ENCODE measurements at places on chromosomes 1 and 21.

DNA sequence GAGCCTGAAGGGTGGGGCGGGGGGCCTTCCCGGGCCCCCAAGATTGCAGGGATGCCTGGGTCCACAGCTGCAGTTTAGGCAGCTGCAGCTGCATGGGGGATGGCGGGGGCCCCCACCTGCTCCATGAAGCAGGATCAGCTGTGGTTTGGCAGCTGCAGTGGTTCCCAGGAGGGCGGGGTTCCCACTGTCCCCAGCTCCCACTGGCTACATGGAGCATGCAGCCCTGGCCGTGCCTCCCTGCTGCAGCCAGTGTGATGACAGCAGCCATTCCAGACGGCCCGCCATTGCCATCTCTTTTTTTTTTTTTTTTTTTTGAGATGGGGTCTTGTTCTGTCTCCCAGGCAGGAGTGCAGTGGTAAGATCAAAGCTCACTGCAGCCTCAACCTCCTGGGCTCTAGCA lies 992 bp upstream of the C1QA start:
- no peak for DNase-seq

DNA sequence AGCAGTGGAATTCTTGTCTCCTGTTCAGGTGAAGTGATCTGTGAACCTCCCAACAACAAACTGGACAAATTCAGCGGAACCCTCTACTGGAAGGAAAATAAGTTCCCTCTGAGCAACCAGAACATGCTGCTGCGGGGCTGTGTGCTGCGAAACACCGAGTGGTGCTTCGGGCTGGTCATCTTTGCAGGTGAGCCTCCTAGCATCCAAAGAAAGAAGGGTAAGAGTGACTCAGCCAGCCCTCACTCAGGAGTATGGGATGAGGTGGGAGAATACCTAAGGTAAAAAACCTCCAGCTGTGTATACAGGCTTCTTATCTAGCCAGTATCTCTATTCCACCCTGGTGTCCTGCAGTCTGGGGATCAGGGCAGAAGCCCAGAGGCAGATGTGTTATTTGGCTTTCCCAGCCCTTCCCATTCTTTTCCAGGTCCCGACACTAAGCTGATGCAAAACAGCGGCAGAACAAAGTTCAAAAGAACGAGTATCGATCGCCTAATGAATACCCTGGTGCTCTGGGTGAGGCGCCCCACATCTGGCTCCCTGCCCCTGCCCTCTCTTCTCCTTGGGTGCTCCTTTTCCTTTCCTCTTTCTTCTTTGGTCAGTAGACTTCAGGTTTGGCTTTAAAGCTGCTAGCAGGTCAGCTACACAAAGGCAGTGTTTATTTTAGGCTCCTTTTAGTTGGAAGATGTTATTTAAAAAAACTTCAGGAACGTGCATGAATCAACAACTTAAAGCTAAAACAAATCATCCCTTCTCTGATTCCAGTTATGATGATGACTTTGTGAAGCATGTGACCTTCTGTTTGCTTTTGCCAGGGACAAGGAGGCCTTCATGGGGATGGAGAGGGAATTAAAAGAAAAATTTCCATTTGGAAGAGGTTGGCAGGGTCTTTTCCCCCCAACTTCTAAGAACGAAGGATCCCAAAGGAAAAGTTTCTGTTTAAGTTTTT lies 9.0 kb downstream of the ATP8B2 start:
- DNase-seq, result peak; percentile 36

DNA sequence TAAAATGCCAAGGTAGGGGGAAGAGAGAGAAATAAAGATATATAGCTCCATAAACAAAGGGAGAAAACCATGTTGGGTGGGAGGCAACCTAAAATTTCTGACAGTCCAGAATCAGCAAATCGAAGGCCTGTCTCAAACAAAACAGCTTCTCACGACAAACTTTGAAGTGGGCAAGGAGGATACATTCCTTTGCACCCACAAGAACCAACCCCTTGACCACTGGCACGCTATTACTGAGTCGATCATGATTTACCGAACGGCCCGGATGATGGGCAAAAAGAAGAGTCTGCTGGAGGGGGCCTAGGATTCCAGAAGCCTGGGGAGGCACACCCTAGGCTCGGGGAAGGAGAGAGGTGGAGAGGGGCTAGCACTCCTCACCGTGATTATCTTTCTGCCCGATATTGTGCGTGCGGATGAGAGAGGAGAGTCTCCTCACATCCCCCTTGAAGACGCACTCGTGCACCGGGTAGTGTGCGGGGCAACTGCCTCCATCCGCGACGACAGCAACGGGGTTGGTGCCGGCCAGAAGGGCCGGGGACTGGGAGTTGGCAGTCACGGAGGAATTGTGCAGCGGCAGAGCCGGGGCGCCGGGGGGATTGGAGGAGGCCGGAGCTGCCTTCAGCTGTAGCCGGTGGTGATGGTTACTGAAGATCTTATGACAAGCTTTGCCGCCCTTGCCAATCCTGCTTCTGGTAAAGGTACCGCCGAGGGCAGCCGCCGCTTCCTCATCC lies 756 bp downstream of the ANKRD13C start:
- peak; percentile 82 for DNase-seq

DNA sequence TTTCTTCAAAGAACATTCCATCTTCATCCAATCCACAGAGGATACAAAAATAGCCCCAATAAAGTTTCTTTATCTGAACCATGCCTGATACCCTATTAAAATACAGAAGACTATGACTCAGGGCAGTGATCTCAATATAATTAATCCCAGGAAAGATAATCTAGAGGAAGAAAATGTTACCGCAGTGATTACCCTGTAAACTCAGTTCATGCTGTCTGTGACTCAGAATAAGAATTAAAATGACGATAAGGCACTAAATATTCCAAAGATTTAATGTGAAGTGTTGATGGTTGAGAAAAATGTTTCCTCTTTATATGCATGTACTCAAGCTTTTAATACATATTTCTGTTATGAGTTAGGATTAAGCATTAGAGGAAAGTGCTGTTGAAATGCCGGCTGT lies 88.6 kb upstream of the LYPLAL1 start:
- peak; percentile 37 for DNase-seq

- DNase-seq, result peak; percentile 24
These were observed at the start of gene DMBX1 for GRCh38 chr1:46489638-46490405. Gene DMBX1 (plus strand): TSS chr1:46489836. CDS start chr1:46507011, 17,175 bp downstream.
